ENCODE measurements at places on chromosomes 4 and X.

GRCh38 chrX:132668178-132668577 is 179.3 kb upstream of the MBNL3 start:
- DNase-seq = no peak

- DNase-seq = no peak
These were observed 8.1 kb downstream of the SLC34A2 start for GRCh38 chr4:25663781-25664180.

- DNase-seq = no peak
These were observed 121.6 kb upstream of the EPHA5 start for GRCh38 chr4:65791812-65792308.

- peak; percentile 28 for DNase-seq
These were observed at the start of gene MTMR8 for GRCh38 chrX:64394874-64395567. TSS of gene MTMR8 (minus strand) at chrX:64395452. CDS start at chrX:64395363, 89 bp downstream.

GRCh38 chr4:8090312-8090711 is 68.3 kb downstream of the ABLIM2 start:
- no peak for DNase-seq

- no peak for DNase-seq
These were observed 10.5 kb downstream of the VAMP7 start for GRCh38 chrX:155891446-155892210.

GRCh38 chr4:140151699-140152012 is 2.3 kb downstream of the MAML3 start:
- peak; percentile 68 for DNase-seq

DNA sequence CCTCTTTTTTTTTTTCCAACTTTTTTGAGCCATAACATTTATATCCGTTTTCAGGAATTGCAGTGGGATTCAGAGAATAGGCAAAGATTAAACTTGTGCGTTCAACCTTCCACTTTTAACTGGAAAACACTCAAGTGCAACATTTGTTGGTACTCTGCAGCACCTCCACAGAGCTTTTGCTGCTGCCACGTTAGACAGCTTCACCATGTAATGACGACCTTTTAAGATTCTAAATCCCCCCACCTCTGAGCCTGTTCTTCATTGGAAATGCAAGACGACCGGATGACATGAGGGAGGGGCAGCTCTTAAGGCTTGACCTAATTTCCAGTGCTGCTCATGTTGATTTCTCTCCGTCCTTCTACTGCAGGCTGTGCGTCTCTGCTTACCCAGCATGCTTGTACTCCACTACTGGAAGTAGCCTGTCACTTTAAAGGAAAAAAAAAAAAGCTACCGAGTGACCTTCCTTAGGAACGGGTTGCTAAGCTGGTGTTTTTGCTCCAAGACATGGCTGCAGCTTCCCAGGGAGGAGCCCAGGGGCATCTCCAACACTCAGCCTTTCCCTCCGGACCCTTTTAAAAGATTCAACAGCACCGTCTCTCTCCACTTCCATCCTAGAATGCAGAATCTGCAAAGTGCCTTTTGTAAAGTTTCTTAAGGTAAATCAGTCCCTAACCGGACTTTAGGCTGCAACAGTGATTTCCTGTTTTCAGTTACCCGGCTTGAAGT is at the start of gene CC2D2A:
Gene CC2D2A, plus strand, starts transcription at position 481 of the 726 bp plus-strand sequence. CDS start 6,051 bp downstream, outside the sequence.
- peak; percentile 79 for DNase-seq

DNA sequence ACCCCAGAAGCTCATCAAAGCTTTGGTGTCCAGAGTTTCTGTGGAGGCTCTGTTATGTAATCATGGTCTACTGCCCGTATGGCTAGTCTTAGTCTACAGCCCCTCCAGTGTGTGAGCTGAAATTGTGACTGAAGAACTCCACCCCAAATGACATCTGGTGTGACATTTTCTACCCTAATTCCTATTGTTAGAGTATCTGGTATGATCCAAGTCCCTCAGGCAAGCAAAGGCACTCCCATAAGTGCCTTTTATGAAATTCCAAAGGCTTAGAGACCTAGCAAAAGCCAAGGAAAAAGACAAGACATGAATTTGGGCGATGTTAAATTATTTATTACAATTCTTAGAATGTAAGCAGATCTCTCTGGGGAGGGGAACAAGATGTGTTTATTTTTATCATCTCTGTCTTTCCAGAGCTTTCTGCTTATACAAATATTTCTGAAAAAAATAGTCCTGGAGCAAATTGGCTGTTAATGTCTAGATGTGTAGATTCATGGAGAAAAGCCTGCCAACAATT is 417.4 kb downstream of the CCSER1 start:
- no peak for DNase-seq

- no peak for DNase-seq
These were observed 574 bp upstream of the CFAP97 start for GRCh38 chr4:185204238-185204910.

GRCh38 chr4:188162698-188163097 is 23.5 kb downstream of the TRIML1 start:
- DNase-seq = no peak

GRCh38 chr4:2948895-2949781 is 14.1 kb downstream of the NOP14 start:
- DNase-seq = no peak

GRCh38 chr4:100843910-100844309 is 326.1 kb upstream of the EMCN start:
- no peak for DNase-seq

GRCh38 chr4:94978904-94979303 is 221.1 kb downstream of the BMPR1B start:
- no peak for DNase-seq

- DNase-seq = no peak
These were observed 12.1 kb upstream of the GTPBP6 start for GRCh38 chrX:330726-331150.

- no peak for DNase-seq
These were observed 47.2 kb downstream of the FGFBP1 start for GRCh38 chr4:15891312-15891711.

DNA sequence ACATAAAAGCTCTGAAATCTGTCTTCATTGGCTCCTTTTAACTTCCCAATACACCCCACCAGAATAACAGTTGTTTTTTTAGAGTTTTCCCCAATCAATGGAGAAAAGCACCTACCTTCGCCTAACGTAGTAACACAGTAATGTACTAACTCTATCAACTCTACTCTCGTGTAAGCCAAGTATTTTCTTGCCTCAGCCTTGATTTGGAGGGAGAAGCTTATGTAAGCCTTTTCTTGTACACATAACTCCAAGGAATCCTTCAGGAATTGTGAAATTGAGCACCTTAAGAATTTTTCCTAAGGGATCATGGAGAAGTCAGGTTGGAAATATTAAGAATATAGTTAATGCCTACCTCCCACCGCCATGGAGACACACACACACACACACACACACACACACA is 181.2 kb downstream of the RAPGEF2 start:
- no peak for DNase-seq

GRCh38 chr4:186725469-186726425 is 2.1 kb upstream of the FAT1 start:
- peak; percentile 95 for DNase-seq

DNA sequence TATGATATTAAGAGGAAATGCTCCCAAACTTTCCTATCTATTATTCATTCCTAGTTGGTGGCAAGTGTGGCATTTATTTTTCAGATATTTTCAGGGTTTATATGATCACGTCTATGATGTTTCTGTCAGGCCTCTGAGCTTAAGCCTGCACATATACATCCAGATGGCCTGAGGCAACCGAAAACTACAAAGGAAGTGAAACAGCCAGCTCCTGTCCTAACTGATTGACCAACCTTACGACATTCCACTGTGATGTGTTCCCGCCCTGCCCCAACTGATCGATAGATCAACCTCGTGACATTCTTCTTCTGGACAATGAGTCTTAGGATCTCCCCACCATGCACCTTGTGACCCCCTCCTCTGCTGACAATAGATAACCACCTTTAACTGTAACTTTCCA is 67.6 kb upstream of the CTSO start:
- no peak for DNase-seq

DNA sequence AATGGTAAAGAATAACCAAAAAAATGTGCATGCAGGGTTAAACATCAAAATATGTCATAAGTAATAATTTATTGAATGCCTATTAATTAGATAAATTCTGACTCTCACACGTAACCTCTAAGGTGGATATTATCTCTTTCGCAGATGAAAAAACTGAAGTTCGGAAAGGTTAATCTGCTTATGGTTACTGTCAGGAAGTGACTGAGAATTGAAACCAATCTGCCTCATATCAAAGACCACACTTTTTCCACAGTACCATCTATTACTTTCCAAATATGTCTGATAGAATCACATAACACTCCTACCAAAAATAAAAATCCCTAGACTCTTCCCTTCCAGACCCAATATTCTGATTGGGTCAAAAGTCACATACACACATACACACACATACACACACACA is 6.2 kb downstream of the CHIC2 start:
- DNase-seq = no peak

DNA sequence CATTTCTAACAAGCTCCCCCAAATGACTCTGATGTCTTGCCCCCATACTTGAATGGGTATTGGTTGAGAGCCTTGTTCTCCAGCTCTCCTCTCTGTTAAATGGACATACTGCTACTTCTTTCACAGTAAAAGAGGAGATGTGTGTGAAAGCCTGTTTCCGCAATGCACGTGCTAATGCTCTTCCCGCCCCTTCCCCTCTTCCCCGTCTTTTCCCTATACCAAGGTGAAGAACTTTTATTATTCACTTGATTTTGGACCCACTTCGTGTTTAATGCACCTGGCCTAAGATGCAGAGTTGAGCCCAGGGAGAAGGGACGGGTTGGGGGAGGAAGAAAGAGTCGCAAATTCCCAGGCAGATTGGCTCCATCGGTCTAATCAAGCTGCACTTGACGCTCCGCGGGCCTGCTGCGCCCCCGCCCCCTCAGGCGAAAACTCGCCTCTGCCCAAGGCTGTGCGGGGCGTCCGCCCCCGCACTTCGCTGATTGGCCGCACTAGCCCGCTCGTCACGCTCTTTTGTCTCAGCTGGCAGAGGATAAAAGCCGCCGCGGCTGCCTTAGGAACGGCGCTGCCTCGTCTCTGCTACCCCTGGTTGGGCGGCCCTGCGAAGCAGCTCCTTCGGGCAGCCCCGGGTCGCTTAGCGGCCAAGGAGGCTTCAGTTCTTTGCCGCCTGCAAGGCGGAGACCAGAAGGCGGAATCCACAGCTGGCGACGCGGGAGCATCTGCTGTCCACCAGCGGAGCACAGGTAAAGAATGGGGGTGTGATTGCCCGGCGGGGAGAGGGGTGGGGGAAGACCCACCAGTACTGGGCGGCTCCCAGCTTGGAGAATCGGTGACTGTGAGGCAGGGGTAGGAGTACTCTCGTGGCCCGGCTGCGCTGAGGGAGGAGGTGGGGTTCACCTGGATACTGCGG is at the start of gene ZCCHC12:
Gene ZCCHC12, plus strand, starts transcription at position 562 of the 910 bp plus-strand sequence. CDS start 1,421 bp downstream, outside the sequence.
- peak; percentile 20 for DNase-seq

DNA sequence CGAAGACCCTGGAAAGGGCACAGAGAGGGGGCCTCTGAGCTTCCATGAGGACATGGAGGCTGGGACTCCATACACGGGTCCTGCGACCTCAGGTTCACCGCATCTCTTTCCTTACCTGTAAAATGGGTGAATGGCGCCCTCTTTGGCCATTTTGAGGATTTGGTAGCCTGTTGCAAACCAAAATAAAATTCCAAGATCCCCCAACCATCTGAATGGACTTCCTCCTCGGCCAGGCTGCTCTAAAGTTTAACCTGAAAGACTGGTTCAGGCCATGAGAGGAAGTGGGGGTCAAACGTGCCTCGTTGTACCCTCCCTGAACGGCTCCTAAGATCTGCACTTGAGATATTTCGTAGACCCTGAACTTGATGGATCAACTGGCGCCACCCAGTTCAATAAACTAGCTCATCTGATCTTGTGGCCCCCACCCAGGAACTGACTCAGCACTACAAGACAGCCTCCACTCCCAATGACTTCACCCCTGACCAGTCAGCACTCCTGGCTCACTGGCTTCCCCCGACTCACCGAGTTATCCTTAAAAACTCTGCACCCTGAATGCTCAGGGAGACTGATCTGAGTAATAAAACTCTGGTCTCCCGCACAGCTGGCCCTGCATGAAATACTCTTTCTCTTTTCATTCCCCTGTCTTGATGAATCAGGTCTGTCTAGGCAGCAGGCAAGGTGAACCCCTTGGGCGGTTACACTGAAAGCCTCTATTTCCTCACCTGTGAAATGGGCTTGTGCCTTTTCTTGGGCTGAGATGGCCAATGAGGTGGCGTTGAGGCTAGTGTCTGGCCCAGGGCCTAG is 32.9 kb upstream of the GPR78 start:
- DNase-seq = no peak

DNA sequence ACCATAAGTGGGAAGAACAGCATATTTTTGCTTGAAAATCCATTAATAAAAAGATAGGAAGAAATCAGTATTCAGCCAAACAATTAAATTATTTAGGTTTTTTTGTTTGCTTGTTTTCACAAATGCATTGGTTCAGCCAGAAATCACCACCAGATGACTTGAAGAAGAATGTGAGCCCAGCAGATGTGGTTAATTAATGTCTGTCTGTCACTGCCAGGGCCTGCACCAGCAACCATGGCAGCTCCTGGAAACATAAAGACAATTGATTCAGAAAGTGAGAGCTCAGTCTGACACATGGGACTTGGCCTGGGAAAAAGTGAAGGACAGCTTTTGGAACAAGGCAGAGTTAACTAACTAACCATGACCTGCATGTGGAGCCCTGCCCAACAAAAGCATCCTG is 74.0 kb downstream of the MAOB start:
- DNase-seq = peak; percentile 40

DNA sequence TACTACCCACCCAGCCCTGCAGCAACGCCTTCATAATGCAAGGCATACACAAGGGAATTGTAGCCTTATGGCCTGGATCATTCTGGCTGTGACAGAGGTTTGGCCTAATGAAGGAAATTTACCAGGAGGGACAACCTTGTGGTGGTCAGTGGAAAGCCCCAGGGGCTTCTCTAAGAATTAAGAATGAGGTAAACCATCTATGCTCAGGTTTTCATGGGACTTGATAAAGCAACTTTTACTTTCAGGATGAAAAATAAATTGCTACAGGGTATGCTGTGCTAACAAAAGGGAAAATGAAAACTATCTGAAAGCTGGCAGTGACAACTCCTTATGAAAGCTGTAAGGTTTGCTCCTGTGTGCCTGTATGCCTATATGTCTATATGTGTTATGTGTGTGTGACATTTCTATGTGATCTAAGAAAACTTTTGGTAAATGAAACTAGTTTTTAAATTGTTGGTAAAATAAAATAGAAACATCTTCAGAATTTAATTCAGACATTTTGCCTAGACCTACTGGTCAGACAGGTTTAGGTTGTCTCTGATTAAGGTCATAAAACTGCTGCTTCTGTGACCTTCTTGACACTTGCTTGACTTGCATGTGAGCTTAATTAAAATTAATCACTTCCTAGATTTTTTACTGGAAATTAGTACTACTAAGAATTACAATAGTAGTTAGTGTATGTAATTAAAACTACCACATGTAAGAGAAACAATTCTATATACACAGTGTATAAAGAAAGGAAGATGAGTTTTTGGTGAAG is 19.9 kb upstream of the TXK start:
- no peak for DNase-seq

- DNase-seq = no peak
These were observed 1453.4 kb downstream of the STIM2 start for GRCh38 chr4:28313729-28314713.

GRCh38 chr4:47662975-47663374 is 174.9 kb downstream of the CORIN start:
- DNase-seq = no peak

- DNase-seq = no peak
These were observed 124.0 kb downstream of the TENM3 start for GRCh38 chr4:182367153-182367552.

GRCh38 chr4:169184236-169184635 is 86.5 kb downstream of the SH3RF1 start:
- DNase-seq = no peak

GRCh38 chr4:74466242-74466641 is 21.3 kb downstream of the AREG start:
- no peak for DNase-seq

Measured in foreskin fibroblast (primary cell).